Osteocyte (in vitro differentiated cells): ENCODE measurements at places on chromosomes 16 and 17. TPM values are rescaled to one million over a fixed set of nuclear protein-coding genes. Genes with fewer than 3 reads are reported as not detected.

ADORA2B gene
- total RNA-seq, result 8.9 TPM in 2 replicates

RRAD gene
- total RNA-seq, result 0.26 and 0.89 TPM in 2 replicates

DNA sequence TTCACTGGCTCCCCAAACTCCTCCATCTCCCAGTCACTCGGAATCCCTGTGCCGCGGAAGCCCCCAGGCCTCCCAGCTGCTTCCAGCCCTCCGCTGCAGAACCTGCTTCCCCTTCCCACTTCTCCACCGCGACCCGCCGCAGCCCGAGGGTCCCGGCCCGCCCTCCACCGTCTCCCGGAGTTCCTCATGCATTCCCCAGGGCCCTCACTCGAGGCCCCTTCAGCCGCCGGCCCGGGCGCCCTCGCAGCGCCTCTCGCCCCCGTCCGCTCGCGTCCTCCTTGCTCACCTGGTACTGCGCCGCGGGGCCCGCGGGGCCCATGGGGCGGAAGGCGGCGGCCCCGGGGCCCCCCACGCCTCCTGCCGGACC, 329 bp downstream of the SMARCD2 start:
- peak overlapping the region; percentile 93 for H3K27ac ChIP-seq
- H3K4me3 ChIP-seq, result peak overlapping the region; percentile 97
- no peaks in the 10 kb centered on the region for H3K27me3 ChIP-seq
- peaks cover under 1% of the 10 kb centered on the region for H3K36me3 ChIP-seq
- peaks cover 41% of the 10 kb centered on the region for H3K4me1 ChIP-seq

DNA sequence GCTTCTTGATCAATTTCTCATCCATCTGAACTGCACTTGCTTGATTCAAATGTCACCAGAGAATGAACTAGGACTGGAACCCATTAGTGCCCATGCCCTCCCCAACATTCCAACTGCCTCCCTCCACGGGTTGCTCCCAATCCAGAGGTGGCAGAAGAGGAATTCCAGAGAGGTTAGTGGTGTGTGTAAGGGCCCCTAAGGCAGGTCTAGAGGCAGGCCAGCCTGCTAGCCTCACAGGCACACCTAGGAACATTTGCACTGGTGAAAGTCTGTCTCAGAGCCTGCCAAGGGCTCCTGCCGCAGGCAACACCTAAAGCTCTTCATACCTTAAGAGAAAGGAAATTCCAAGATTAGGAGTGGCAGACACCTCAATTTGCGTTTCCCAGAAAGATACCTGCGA, 21.2 kb upstream of the CMTM4 start:
- H3K4me3 ChIP-seq, result no peak overlapping the region
- peaks cover 26% of the 10 kb centered on the region for H3K36me3 ChIP-seq
- H3K4me1 ChIP-seq, result peaks cover 7% of the 10 kb centered on the region
- DNase-seq, result no peak

- DNase-seq, result no peak
- no peak overlapping the region for H3K4me3 ChIP-seq
- no peaks in the 10 kb centered on the region for H3K36me3 ChIP-seq
- H3K4me1 ChIP-seq, result peaks cover 33% of the 10 kb centered on the region
- H3K27me3 ChIP-seq, result no peaks in the 10 kb centered on the region
Measured at GRCh38 chr16:68656751-68657150, 11.6 kb downstream of the CDH3 start.

DNA sequence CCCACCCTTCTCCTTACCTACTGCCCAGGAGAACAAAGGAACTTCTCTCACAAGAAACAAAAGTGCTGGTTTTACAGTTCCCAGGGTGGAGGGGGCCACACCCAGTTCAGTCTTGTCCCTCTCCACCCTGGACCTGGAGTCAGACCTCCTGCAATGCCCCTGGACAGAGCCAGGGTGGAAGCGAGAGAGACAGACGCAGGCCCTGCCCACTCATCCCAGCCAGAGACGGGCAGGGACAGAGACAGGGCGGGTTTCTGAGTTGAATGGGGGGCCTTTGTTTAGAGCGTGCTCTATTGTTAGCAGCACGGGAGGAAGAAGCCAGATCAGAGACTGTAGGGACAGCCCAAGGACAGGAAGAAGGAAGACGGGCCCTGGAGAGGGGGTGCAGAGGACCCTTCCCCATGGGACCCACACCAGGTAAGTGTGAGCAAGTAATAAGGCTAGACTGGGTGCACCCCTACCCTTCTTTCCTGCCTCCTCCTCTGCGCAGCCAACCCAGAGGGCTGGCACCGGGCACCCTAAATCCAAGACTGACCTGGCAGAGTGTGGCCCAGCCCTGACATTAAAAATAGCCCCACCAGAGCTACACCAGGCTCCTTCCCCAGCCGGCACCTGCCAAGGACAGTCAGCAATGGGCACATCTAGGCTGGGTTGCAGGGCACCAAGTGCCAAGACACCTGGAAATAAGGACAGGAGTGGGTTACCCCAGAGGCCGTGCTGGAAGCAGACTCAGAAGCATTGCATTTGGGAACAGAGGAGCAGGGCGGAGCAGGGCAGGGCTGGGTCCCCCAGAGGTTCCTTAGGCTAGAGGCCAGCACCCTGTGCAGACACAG, 10.9 kb downstream of the JUP start:
- peaks cover 63% of the 10 kb centered on the region for H3K4me1 ChIP-seq
- peak overlapping the region; percentile 44 for H3K27ac ChIP-seq
- H3K36me3 ChIP-seq, result peaks cover 10% of the 10 kb centered on the region
- no peaks in the 10 kb centered on the region for H3K27me3 ChIP-seq
- DNase-seq, result no peak

DNA sequence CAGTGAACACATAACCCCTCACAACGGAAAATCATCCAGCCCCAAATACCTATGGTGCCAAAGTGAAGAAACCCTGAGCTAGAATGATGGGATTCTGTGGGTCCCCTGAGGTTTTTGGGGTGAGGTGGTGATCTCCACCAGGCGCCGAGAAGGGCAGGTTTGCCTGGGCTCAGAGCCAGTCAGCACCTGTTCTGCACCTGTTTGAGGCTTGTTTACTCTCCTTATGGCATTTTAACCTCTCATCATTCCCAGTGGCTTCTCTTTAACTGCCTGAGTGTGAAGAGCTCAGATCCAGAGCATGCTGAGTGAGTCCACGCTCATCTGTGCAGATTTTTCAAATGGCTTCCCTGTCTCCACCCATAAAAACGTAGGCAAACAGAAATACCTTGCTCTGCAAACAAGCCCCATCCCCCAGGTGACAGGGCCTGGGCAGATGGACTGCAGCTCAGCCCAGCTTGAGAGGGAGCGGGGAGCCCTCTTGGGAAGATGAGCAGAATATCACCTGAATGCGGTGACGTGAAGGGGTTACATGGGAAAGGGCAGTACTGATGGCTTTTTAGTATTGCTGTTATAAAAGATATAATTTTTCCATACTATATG, 40.1 kb upstream of the CLEC19A start:
- no peaks in the 10 kb centered on the region for H3K27me3 ChIP-seq
- DNase-seq, result no peak
- H3K27ac ChIP-seq, result no peak overlapping the region
- no peaks in the 10 kb centered on the region for H3K4me1 ChIP-seq
- H3K4me3 ChIP-seq, result no peak overlapping the region

DNA sequence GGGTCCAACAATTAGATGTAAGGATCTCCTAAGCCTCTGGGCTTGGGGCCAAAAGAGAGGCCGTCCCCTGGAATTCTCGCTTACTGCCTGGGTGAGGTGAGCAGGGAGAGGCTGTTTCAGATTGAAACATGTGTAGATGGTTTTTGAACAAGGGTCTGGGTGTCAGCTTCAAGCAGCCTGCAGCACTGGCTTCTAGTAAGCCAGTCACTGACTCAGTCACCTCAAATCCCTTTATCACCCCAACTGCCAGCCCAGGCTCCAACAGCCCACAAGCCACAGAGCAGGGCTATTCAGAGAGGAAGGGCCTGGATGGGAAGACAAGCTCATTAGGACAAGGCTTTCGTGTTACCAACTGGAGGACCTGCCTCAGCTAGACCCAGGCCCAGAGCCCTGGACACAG, 180.2 kb downstream of the CCT6B start:
- H3K27ac ChIP-seq, result no peak overlapping the region
- no peaks in the 10 kb centered on the region for H3K27me3 ChIP-seq

DNA sequence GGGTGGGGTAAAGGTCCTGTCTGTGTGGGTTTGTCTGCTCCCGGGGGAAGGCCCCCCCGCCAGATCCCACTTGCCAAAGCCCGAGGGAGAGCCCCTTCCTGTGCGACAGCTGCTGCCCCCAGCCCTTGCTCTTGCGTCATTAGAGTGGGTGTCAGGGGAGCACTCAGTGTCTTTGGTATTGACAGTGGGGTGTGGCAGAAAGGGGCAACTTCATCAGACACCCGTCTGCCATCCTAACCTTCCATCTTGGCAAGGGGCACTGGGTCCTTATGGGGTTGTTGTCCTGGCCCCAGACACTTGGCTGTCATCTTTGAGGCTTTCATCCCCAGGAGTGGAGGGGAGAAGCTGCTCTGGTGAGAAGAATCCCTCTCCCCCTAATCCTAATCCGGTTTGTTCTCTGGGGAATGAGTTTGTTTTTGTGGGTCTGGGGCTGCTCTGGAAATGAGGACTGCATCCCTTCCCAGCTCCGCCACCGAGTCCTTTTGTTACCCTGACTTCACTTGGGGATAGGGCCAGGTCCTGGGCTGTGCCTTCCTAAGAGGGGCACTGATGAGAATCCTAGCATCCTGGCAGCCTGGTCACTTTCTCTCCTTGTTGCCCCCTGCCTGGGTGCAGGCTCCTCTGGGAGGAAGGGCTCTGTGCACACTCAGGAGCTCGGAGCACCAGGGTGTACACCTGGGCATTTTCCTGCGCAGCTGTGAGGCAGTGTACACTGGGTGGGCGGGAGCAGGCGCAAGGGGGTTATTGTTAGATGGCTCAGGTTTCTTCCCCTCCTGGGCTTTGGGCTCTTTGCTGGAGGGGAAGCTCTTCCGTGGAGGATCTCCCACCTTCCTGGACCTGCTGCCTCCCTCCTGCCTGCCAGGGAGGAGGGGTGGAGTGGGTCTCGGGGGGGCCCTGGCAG, 21.1 kb downstream of the GJD3 start:
- H3K4me1 ChIP-seq, result peaks cover 78% of the 10 kb centered on the region
- H3K36me3 ChIP-seq, result peaks cover 13% of the 10 kb centered on the region
- H3K27me3 ChIP-seq, result no peaks in the 10 kb centered on the region
- peak overlapping the region; percentile 78 for H3K4me3 ChIP-seq

DNA sequence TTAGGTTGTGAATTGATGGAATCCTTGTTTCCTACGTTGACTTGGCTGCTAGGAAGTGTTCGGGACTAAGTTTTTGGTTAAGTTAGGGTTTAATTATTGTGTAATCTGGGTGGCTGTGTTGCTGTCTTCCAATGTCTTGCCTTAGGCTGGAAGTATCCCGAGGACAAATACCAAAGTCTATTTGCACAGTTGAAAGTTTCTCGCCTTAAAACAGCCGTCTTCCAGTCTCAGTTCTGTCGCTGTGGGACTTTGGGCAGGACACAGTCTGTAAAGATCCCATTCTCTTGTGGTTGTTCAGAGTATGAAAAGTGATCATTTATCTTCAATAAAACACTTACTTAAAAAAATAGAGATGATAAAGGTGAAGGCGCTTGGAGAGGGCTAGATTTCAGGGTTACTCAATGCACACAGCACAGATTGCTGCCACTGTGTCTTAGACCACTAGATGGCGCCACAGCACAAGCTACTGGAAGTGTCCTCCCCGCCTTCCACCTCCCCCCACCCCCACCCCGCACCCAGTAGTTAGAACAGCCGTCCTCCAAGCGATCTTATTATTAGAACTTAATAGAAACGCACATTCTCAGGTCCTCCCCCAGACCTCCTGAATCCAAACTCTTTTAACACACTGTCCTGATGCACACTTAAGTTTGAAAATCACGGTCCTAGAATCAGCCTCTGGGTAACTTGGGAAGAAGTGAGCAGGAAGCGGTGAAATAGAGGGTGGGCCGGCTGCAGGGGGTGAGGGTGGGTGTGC, 45.8 kb downstream of the AKAP1 start:
- H3K4me3 ChIP-seq, result peak overlapping the region; percentile 33
- H3K4me1 ChIP-seq, result peaks cover 10% of the 10 kb centered on the region
- peaks cover 5% of the 10 kb centered on the region for H3K27me3 ChIP-seq
- H3K36me3 ChIP-seq, result no peaks in the 10 kb centered on the region

- DNase-seq, result no peak
- H3K27ac ChIP-seq, result no peak overlapping the region
- H3K4me1 ChIP-seq, result peaks cover 21% of the 10 kb centered on the region
- H3K36me3 ChIP-seq, result no peaks in the 10 kb centered on the region
Measured at GRCh38 chr16:49936791-49937190, 80.9 kb upstream of the ZNF423 start.

SEPTIN12 gene
- total RNA-seq, result not detected in 2 replicates

PSME3IP1 gene
- total RNA-seq, result 81.2 and 83.1 TPM in 2 replicates

DNA sequence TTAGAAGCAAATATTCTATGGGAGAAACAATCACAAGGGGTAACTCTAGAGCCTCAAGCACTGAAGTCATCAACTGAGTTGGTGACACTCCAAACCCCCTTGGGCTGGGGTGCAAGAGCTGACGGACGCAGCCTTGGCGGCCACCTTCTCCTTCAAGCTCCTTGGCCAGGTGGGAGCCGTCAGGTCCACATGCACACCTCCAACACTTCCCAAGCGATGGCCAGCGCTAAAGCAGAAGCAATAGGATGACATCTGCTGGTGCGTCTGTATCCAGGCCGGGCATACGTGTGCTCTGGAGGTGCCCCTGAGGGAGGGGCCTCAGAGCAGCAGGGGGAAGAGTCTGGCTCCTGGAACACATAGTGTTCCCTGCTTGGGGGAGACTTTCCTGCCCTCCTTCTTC, 12.2 kb upstream of the FOXJ1 start:
- no peak overlapping the region for H3K27ac ChIP-seq
- no peaks in the 10 kb centered on the region for H3K4me1 ChIP-seq
- H3K36me3 ChIP-seq, result no peaks in the 10 kb centered on the region
- H3K27me3 ChIP-seq, result peaks cover 15% of the 10 kb centered on the region
- DNase-seq, result no peak

DNA sequence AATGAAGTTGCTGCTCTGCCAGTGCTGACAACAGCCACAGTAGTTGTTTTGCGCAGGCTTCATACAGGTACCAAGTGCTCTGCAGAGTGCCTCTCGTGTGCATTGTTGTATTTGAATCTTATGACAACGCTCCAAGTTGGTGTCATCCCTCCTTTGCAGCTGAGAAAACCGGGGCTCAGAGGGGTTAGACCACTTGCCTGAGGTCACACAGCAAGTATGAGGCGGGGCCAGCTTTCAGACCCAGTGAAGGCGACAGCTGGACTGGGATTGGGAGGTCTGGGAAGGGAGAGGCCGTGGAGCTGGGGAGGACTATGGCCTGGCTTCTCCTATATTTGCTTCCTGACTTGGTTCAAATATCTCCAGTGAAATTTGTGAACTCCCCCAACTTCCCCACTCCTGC, 33.2 kb downstream of the WNT9B start:
- DNase-seq, result no peak
- no peaks in the 10 kb centered on the region for H3K36me3 ChIP-seq
- no peak overlapping the region for H3K27ac ChIP-seq
- H3K4me1 ChIP-seq, result no peaks in the 10 kb centered on the region
- H3K27me3 ChIP-seq, result peaks cover 37% of the 10 kb centered on the region

ZNF597 gene
- total RNA-seq, result 2.3 TPM in 2 replicates

GRCh38 chr16:53865494-53865863, 161.5 kb downstream of the FTO start:
- DNase-seq, result no peak
- no peak overlapping the region for H3K4me3 ChIP-seq
- H3K36me3 ChIP-seq, result peaks cover 46% of the 10 kb centered on the region
- no peaks in the 10 kb centered on the region for H3K27me3 ChIP-seq
- peak overlapping the region; percentile 0 for H3K27ac ChIP-seq
